ENCODE measurements at places on chromosomes 13 and 19.

DNA sequence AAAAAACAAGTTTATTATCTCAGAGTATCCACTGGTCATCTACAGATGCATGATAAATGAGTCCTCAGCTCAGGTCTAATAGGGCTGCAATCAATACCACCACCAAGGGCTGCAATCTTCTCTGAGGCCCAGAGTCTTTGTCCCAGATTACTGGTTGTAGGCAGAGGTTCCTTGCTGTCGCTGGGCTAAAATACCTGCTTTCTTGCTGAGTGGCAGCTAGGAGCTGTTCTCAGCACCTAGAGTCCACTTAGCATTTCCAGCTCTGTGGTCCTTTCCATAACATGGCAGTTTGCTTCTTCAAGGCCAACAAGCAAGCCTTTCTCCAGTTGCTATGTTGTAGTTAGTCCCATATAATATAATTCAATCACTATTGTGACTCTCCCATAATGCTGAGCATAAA, 351.3 kb downstream of the SLITRK1 start:
- DNase-seq = no peak

DNA sequence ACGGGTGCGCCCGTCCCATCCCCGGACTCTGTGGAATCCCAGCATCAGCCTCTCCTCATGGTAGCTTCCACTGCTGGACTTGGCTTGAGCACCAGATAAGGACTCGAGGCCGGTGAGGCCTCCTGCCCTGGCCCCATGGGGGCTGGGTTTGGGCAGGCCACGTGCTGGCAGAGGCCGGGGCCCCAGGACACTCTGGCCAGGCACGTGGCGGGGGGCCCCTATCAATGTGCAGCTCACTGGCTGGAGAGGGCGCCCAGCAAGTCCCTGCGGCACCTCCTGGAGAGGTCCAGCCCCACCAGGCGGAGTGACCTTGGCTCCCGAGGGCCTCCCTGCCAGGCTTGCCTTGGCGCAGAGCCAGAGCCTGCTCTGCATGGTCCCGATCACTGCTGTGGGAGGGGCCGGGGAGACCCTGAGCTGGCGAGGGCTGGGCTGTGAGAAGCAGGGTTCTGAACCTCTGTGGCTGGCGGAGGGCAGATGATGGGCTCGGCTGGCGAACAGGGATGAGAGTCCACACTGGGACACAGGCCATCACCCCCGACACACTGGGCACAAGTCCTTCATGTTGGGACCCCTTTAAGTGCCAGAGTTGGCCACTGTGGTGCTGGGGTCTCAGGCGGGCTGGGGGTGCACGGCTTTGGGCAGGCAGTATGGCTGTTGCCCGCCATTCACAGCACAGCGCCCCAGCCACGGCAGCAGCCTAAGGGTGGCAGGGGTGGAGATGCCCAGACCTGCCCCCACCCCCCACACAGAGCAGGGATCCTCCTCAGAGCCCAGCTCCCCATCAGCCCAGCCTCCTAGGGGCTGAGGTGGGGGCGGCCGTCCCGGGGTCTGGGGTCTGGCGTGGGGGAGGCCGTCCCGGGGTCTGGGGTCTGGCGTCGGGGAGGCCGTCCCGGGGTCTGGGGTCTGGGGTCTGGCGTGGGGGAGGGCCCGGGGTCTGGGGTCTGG, 19.1 kb downstream of the CEBPG start:
- DNase-seq = no peak

DNA sequence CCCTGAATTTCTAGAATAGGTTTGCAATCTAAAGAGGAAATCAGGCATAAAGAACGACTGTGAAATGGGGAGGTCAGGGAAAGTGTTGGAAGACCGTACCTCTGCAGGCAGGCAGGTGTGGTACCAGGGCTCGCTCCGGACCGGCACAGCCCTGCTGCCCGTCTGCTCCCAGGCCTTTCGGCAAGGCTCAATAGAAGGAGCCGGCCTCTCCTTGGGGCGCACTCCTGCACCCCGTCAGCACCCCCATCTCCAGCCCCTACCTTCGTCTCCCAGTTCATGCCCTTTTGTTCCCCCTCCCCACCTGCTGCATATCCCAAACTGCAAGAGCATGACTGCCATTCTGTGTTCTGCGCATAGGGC, 139.8 kb upstream of the SOX1 start:
- DNase-seq = no peak

GRCh38 chr13:100517728-100518127, 70.9 kb downstream of the GGACT start:
- DNase-seq = no peak

DNA sequence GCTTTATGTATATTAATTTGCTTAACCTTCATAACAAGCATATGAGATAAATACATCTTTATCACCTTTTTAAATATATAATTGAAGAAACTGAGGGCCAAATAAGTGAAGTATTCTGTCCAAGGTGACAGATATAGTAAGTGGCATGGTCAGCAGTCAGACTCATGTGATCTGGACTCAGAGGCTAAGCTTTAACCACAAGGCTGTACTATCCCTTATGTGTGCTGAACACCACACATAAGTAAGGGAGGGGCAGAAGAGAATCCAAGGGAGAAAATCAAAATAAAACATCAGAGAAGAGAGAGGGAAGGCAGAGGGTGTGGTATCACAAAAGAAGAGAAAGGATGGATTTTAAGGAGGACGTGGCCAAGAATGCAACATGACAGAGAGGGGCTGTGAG, 348.4 kb downstream of the EFNB2 start:
- no peak for DNase-seq

DNA sequence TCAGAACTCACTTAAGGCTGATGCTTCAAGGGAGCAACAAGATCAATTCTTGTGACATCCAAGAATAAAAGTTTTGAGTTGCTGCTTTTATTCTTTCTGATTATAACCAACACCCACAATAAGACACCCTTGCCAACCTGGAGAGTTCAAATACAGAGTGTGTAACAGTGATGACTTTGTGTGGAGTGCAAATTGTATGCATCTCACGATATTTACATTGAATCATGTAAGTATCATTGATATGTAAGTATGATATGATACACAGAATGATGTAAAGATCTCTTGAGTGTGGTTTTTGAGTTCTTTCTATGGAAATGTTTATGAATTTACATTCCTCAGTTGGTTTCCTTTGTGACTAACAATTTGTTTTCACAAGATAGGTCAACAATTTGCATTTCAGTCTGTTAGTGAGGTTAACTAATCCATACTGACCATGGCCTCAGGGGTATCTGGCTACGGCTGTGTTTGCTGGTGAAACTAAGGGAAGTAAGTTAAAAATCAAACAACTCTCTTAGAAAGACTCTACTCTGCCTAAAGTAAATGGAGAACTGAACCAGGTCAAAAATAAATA, 12.4 kb downstream of the LHFPL6 start:
- DNase-seq = no peak

GRCh38 chr19:48896191-48896720, 2.3 kb downstream of the TULP2 start:
- no peak for DNase-seq

DNA sequence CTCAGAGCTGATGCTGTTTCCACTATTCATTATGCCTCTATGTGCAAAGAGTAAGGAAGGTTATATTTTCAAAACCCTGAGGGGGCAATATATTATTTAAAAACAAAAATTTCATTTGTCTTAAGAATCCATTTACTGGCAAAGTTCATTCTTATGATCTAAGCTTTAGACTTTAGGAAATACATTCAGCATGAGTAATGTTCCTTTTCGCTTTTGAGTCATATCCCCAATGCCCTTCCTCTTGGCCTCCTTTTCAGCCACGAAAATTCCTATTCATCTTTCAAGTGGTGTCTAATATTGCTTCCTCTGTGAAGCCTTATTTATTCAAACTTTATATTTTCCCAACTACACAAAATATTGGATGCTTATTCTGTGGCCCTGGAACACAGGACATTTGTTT, 1317.0 kb downstream of the PCDH9 start:
- DNase-seq = no peak

GRCh38 chr19:10144361-10144760, 24.7 kb upstream of the EIF3G start:
- DNase-seq = no peak

GRCh38 chr19:29329460-29330134, 116.6 kb upstream of the UQCRFS1 start:
- no peak for DNase-seq
